ENCODE measurements at places on chromosomes 3 and 15.

DNA sequence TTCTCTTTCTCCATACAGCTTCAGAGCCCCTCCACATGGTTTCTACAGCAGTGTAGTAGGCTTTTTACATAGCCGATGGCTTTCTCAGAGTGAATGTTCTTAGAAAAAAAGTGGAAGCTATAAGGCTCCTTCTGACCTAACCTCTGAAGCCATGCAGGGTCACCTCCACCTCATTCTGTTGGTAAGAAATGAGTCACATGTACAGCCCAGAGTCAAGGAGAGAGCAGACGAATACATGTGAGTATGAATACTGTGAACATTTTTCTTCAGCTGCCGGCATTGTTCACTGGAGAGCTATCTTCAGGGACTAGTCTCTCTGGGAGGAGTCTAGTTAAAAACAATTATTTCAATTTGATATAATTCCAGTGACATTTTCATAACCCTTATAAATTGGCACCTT is 68.2 kb upstream of the THRB start:
- DNase-seq, result no peak

DNA sequence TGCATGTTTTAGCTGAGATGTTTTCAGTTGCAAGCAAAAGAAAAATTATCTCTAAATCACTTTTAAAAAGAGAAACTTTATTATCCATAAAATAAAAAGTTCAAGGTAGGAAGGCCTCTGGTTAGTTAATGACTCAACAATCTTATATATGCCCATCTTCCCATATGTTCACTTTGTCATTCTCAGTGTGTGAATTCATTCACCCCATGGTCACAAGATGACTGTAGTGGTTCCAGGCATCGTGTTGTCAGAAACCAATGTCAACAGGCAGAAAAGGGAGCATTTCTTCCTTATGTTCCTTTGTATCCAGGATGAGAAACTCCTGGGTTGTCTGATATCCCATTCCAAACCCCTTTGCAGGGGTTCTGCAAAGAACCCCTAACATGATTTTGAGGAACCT is 119.9 kb upstream of the RAP2B start:
- no peak for DNase-seq

- DNase-seq, result no peak
These were observed 1080.8 kb downstream of the TUSC7 start for GRCh38 chr3:117790235-117790987.

DNA sequence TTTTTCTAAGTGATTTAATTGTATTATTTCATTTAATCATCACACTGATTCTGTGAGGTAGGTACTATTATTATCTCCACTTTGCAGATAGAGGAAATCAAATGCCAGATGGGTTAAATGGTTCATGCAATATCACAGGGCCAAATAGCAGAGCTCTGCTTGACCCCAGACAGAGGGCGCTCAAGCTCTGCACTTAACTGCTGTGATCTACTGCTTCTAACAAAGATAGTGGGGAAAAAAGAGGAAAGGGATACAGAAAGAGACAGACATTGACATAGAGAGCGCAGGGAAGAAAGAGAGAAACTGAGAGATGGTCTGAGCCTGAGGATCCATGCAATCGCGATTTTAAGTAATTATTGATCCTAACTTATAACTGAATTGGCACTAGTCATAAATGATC is 279.1 kb upstream of the THRB start:
- DNase-seq, result peak; percentile 14

- peak; percentile 62 for DNase-seq
These were observed 1.3 kb upstream of the RFX7 start for GRCh38 chr15:56244811-56245576.

DNA sequence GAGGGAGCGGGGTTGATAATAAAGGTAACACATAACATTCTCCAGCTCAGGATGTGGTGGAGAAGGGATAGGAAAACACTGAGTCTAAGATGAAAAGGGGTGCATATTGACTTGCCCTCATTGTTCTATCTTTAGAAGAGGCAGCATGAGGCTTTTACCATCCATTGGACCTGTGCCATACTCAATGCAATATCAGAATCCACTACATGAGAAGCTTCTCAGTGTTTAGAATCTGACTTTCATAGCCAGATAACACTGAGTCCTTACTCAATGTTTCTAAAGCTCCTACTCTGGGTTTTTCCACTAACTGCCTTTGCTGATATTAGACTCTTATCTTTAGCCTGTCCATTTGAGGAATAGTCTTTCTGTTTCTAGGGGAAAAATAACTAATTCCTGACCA is 24.3 kb upstream of the GADL1 start:
- DNase-seq, result no peak

- no peak for DNase-seq
These were observed 22.8 kb upstream of the ZNF80 start for GRCh38 chr3:114260152-114260551.

- no peak for DNase-seq
These were observed 1054.0 kb downstream of the TUSC7 start for GRCh38 chr3:117763561-117763960.

DNA sequence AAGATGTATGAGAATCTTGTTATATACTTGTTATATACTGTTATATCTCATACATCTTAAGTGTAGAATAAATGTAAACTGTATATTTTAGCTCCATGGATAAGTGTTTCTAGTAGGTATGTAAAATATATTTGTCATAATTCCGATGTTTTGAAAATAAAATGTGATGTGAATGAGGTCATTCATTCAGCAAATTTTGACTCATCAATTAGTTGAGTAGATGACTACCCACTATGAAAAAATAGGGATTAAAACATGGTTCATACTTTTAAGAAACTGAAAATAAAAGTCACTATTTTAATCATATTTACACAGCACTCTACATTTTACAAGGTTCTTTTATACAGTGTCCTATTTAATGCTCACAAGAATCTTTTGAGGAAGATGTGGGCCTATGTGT is 28.4 kb upstream of the CNTN3 start:
- DNase-seq, result no peak

GRCh38 chr15:77854980-77855379 is 222.3 kb upstream of the LINGO1 start:
- no peak for DNase-seq

DNA sequence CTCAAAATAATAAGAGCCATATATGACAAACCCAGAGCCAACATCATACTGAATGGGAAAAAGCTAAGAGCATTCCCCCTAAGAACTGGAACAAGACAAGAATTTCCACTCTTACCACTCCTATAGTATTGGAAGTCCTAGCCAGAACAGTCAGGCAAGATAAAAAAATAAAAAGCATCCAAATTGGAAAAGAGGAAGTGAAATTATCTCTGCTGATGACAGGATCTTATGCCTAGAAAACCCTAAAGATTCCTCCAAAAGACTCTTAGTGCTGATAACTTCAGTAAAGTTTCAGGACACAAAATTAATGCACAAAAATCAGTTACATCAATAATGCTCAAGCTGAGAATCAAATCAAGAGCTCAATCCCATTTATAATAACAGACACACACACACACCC is 45.9 kb upstream of the SLC2A2 start:
- no peak for DNase-seq

- no peak for DNase-seq
These were observed 112.8 kb upstream of the LPP start for GRCh38 chr3:188041193-188041592.

- DNase-seq, result no peak
These were observed 93.7 kb downstream of the ADAMTS9 start for GRCh38 chr3:64594134-64594533.

DNA sequence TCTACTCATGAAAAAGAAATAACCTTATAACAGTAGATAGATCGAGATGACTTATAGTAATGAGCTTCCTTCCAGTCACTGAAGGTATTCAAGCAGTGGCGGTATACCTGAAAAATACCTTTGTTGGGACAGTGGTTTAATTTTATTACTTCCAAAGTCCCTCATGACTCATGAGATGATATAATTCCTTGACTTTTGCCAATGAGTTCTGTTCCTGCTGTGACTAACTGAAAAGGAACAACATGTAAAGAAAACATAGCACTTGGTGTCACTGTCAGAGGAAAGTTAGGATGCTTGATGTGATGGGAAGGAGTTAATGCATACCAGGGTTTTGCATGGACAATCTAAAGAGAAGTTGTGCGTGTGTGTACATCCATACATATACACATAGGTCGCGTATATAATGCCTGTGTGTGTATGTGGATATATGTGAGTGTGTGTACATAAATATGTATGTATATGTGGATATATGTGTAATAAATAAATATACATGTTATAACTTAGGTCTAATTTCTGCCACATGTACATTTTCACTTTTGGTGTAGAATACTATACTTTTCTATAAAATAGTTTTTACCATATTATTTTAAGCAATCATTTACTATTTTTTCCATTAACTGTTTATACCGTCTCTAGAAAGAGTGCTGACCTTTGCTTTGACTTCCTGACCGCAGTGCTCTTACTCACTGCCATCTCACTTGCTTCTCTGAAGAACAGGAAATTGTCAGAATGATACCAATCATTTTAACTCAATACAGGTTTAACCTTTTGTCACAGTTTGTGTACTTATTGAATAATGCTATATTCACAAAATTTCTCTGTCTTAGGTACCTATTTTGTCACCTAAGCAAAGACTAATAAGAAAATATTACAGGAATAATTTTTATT is 12.6 kb upstream of the PAK2 start:
- DNase-seq, result no peak

- DNase-seq, result peak; percentile 83
These were observed 80.6 kb downstream of the MEIS2 start for GRCh38 chr15:37019479-37020433.

All from NCI-H146 (cell line).